A673 (cell line): ENCODE measurements at places on chromosomes 3 and 15. TPM values are rescaled to one million over a fixed set of nuclear protein-coding genes. Genes with fewer than 3 reads are reported as not detected.

PRTG gene
- 0.02 TPM in 1 of 2 replicates, not detected in the other for total RNA-seq

CPA3 gene
- not detected in 2 replicates for total RNA-seq

GRCh38 chr3:126936853-126937425, 46.0 kb upstream of the PLXNA1 start:
- no peak overlapping the region for H3K27ac ChIP-seq
- no peaks in the 10 kb centered on the region for H3K36me3 ChIP-seq
- no peak overlapping the region for H3K4me3 ChIP-seq
- H3K4me1 ChIP-seq, result peaks cover 9% of the 10 kb centered on the region

GRCh38 chr15:29131840-29132420, 137.7 kb downstream of the NSMCE3 start:
- H3K4me3 ChIP-seq, result no peak overlapping the region
- no peaks in the 10 kb centered on the region for H3K4me1 ChIP-seq
- no peak overlapping the region for H3K27ac ChIP-seq
- no peaks in the 10 kb centered on the region for H3K36me3 ChIP-seq
- no peak for DNase-seq

GOLGA8T gene
- not detected in 2 replicates for total RNA-seq

CD276 gene
- total RNA-seq, result 71.4 and 74.6 TPM in 2 replicates

CHRNA3 gene
- not detected in 2 replicates for total RNA-seq

DNA sequence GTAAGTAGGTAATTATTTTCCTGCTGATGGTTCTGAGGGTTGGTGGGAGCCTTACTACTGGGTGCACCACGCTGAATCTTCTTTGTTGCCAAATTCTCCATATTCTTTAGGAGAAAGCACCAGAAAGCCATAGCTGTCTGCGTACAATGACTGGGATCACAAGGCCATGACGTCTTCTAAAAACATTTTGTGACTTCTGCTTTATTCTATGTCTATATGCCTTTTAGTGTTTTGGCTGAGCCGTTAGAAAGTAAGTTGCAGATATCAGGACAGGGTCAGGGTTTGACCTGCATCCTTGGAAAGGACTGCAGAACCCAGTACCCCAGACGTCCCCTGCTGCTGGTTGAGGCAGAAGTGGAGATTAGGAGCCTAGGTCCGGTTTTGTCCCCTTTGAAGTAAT, 95.6 kb downstream of the DNASE1L3 start:
- no peak overlapping the region for H3K4me3 ChIP-seq
- H3K36me3 ChIP-seq, result no peaks in the 10 kb centered on the region
- no peak overlapping the region for H3K27ac ChIP-seq
- no peaks in the 10 kb centered on the region for H3K4me1 ChIP-seq
- H3K27me3 ChIP-seq, result no peaks in the 10 kb centered on the region

GRCh38 chr3:185995352-185995751, 57.5 kb upstream of the TRA2B start:
- no peak overlapping the region for H3K4me3 ChIP-seq
- DNase-seq, result no peak
- H3K4me1 ChIP-seq, result no peaks in the 10 kb centered on the region
- H3K36me3 ChIP-seq, result no peaks in the 10 kb centered on the region

GRCh38 chr15:90680371-90680935, 36.7 kb upstream of the BLM start:
- no peaks in the 10 kb centered on the region for H3K36me3 ChIP-seq
- H3K4me3 ChIP-seq, result no peak overlapping the region
- peaks cover 5% of the 10 kb centered on the region for H3K4me1 ChIP-seq

- H3K27me3 ChIP-seq, result no peaks in the 10 kb centered on the region
- no peak overlapping the region for H3K27ac ChIP-seq
- no peak overlapping the region for H3K4me3 ChIP-seq
- no peaks in the 10 kb centered on the region for H3K4me1 ChIP-seq
These were observed 22.6 kb downstream of the PDZRN3 start for GRCh38 chr3:73602170-73602569.

ASB14 gene
- total RNA-seq, result not detected in 2 replicates

- no peak overlapping the region for H3K4me3 ChIP-seq
- H3K27ac ChIP-seq, result no peak overlapping the region
- H3K27me3 ChIP-seq, result no peaks in the 10 kb centered on the region
- H3K4me1 ChIP-seq, result peaks cover 5% of the 10 kb centered on the region
- no peak for DNase-seq
These were observed 6.3 kb downstream of the IDH3A start for GRCh38 chr15:78155355-78155939.

DNA sequence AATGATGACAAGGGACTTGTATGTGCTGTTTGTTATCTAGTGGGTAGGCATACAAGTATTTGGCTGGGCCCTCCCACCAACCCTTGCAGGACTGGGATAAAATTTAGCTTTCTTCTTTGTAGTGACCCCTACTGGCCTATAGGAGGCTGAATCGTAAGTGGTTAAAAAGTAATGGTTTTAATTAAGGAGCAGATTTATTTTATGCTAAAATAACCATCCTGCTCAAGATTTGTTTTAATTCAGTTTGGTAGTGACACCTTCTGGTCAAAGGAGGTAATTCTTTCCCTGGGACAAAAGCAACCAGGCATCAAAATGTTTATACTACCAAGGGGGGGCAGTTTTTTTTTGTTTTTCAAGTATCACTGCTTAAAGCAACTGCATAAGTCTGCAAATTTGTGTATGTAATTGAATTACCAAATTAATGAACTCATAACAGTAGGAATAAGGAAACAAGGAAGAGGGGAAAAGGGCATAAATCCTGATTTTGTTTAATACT, 70.7 kb downstream of the TOP2B start:
- no peaks in the 10 kb centered on the region for H3K27me3 ChIP-seq
- H3K36me3 ChIP-seq, result peaks cover 25% of the 10 kb centered on the region
- H3K27ac ChIP-seq, result no peak overlapping the region
- no peak overlapping the region for H3K4me3 ChIP-seq
- H3K4me1 ChIP-seq, result peaks cover 14% of the 10 kb centered on the region
- DNase-seq, result peak; percentile 83

GRCh38 chr15:58522391-58522790, 90.6 kb downstream of the LIPC start:
- H3K27ac ChIP-seq, result no peak overlapping the region
- H3K4me1 ChIP-seq, result peaks cover 20% of the 10 kb centered on the region
- H3K4me3 ChIP-seq, result no peak overlapping the region
- no peak for DNase-seq
- no peaks in the 10 kb centered on the region for H3K36me3 ChIP-seq

CYP11A1 gene
- total RNA-seq, result not detected in 2 replicates

DNA sequence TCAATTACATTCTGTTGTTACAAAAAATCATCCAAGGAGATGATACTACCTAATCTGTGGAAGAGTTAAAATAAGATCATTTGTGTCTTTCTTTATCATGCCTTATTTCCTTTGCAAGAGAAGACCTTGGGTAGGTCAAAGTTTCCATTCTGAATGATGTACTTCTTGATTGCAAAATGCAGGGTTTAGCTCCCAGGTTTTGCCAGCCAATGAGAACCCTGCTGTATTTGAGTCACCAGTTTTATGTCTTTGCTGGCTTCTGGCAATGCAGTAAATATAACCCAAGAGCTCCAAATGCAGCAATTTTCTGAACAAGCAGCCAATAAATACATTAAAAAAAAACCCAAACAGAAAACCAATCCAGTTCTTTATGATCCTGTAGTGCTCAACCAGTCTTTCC, 204.9 kb downstream of the CADPS start:
- H3K4me3 ChIP-seq, result no peak overlapping the region
- H3K27me3 ChIP-seq, result no peaks in the 10 kb centered on the region

DNA sequence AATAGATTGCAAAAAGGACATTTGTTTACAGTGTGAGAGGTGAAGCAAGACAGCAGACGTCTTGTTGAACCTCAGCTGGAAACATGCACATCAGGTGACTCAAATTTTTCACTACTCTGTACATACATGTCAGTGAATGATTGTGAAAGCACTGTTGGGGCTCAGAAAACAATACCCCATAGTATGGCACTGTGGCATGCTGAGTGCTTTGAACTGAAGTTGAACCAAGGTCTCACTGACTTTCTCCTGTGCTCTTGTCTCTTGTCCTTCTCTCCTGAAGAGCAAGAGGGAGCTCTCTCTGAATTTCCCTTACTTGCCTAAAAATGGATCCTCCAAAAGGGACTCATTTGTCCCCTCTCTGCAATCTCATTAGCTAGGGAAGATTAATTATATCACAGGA, 24.5 kb upstream of the NEDD4 start:
- H3K4me1 ChIP-seq, result no peaks in the 10 kb centered on the region
- H3K4me3 ChIP-seq, result no peak overlapping the region
- no peak for DNase-seq
- H3K27me3 ChIP-seq, result no peaks in the 10 kb centered on the region

TNFSF10 gene
- total RNA-seq, result not detected in 2 replicates

GRCh38 chr3:49263159-49263889, 13.7 kb downstream of the C3orf62 start:
- no peaks in the 10 kb centered on the region for H3K36me3 ChIP-seq
- H3K27ac ChIP-seq, result no peak overlapping the region
- no peaks in the 10 kb centered on the region for H3K27me3 ChIP-seq
- H3K4me1 ChIP-seq, result no peaks in the 10 kb centered on the region
- H3K4me3 ChIP-seq, result no peak overlapping the region

SLC6A11 gene
- total RNA-seq, result not detected in 2 replicates

C3orf22 gene
- total RNA-seq, result not detected in 2 replicates

DNA sequence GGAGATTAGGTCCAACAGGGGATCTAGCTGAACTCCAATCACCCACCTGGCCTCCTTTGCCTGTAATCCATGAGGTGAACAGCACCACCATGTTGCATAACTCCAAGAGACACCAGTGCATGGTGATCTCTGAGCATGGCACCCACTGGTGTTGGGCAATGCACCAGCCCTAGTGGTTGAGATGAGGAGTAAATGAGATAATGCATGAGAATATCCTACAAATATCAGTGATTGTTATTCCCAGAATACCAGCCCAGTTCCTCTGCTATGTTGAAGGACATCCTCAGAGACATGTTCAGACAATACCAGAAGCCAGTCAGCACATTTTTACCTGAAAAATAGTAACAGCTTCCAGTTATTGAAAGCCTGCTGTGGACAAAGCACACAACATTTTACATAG, 14.7 kb downstream of the GALNT15 start:
- H3K27me3 ChIP-seq, result peaks cover 4% of the 10 kb centered on the region
- no peaks in the 10 kb centered on the region for H3K36me3 ChIP-seq
- no peak overlapping the region for H3K4me3 ChIP-seq
- H3K4me1 ChIP-seq, result no peaks in the 10 kb centered on the region
- no peak overlapping the region for H3K27ac ChIP-seq

GRCh38 chr3:117447419-117447818, 737.8 kb downstream of the TUSC7 start:
- no peaks in the 10 kb centered on the region for H3K4me1 ChIP-seq
- DNase-seq, result no peak
- H3K36me3 ChIP-seq, result no peaks in the 10 kb centered on the region
- H3K27me3 ChIP-seq, result no peaks in the 10 kb centered on the region
- no peak overlapping the region for H3K4me3 ChIP-seq

ZNF860 gene
- total RNA-seq, result not detected in 2 replicates

DNA sequence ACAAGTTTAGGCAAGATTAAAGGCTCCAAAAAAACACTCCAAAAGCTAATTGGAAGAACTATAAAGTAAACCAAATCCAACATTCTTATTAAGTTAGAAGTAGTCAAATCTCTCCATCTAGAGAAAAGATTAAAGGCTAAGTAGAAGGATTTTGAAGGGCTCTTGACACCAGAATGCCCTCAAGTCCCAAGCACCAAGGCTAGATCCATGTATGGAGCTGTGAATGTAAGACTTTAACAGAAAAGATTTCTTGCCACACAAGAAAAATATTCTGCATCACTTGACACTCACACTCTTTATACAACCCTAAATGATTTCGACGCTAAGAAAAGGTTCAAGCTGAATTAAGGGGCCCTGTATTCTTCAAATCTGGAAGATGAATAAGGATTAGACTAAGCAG, 345.2 kb downstream of the VGLL3 start:
- H3K27me3 ChIP-seq, result no peaks in the 10 kb centered on the region
- H3K4me3 ChIP-seq, result no peak overlapping the region
- H3K36me3 ChIP-seq, result no peaks in the 10 kb centered on the region

DNA sequence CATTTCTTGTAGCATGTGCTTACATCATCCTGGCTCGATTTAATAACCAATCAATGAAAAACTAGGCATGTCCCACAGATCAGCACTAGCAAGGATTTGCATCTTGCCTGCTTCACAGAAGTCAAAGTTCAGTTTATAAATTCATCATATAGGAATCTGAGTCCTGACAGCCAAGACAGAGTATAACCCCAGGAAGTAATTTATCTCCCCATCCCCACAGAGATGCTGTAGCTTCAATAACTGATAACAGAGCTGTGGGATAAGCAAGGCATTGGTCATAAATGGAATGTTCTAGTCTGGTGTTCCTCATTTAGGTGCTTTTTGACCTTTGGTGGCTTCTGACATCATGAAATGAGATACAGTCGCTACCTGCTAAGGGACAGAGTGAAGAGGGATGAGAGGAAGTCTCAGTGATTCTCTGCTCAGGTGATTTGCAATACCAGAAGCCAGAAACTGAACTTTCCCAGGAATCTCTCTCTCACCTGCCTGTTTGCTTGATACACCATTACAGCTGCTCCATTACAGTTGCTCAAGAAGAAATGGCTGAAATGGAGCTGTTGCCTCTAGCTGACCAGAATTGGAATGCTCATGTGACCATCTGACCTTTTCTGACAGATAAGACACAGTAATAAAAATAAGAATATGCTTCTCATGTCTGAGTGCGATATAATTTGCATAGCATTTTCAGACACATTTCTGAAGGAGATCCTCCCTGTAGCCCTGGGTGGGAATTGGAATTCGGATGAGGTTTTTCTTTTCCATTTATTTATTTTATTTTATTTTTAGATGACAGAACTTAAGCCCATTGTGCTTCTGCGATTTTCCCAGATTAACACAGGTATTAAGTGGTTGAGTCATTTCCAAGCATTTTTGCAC, 217.1 kb upstream of the KCNMB2 start:
- H3K4me1 ChIP-seq, result peaks cover 14% of the 10 kb centered on the region
- no peak overlapping the region for H3K4me3 ChIP-seq
- DNase-seq, result no peak
- H3K27me3 ChIP-seq, result no peaks in the 10 kb centered on the region

- H3K4me3 ChIP-seq, result no peak overlapping the region
- H3K27ac ChIP-seq, result no peak overlapping the region
- no peaks in the 10 kb centered on the region for H3K4me1 ChIP-seq
- peaks cover 38% of the 10 kb centered on the region for H3K27me3 ChIP-seq
- H3K36me3 ChIP-seq, result no peaks in the 10 kb centered on the region
- no peak for DNase-seq
These were observed 67.8 kb upstream of the PPP2R3A start for GRCh38 chr3:135897715-135898114.

DNA sequence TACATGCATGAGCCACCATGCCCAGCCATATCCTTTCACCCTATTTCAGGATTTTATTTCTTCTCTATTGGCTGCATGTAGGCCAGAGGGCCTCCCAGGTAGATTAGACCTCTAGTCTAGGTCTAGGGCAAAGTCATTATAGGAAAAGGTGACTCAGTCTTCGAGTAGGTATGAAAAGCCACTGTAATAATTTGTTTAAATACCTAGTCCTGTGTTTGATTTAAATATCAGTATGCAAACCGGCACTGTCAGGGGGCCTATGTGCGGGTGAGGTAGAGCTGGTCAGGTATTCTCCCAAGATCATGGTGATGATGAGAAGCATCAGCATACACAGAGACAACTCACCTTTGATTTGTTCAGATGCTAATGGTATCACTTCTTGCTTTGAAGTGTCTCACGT, 101.4 kb upstream of the UMPS start:
- H3K27me3 ChIP-seq, result no peaks in the 10 kb centered on the region
- no peak overlapping the region for H3K27ac ChIP-seq
- H3K4me3 ChIP-seq, result no peak overlapping the region
- DNase-seq, result no peak
- H3K36me3 ChIP-seq, result no peaks in the 10 kb centered on the region
- H3K4me1 ChIP-seq, result no peaks in the 10 kb centered on the region
